PC-9 (cell line): ENCODE measurements at places on chromosomes 5 and 9. TPM values are rescaled to one million over a fixed set of nuclear protein-coding genes. Genes with fewer than 3 reads are reported as not detected.

DNA sequence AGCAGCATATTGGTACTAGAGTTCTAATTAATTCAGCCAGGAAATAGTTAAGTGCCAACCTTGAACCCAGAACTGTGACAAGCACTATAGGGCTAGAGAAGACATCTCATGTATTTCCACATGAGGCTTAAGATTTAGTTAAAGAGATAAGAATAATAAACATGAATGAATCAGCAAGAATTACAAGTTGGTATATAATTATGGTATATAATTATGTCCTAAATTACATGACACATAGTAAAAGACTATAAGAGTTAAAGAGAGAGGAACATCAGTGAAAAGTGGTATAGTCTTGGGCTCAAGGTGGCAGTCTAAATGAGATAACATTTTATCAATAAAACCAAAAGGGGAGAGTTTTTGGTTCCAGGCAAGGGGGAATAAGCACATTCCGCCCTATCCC lies 223.1 kb upstream of the NFIL3 start:
- no peak overlapping the region for H3K4me3 ChIP-seq
- H3K4me1 ChIP-seq = no peaks in the 10 kb centered on the region
- H3K27ac ChIP-seq = no peak overlapping the region
- H3K27me3 ChIP-seq = no peaks in the 10 kb centered on the region

DNA sequence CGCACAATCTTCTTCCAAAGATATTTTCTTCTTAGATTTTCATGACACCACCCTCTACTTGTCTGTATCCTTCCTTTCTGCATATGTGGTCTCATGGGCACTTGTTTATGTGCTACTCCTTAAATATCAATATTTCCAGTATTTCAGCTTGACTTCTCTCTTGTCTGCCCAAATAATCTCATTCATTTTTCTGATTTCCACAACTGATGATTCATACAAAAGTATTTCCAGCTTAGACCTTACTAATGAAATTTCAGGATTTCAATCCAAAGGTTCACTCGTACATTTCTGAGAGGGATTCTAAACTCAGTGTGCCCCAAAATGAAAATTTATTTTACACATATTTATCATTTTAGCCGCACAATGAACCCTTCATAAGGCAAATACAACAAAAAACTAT lies 928.9 kb upstream of the C9orf72 start:
- no peaks in the 10 kb centered on the region for H3K4me1 ChIP-seq
- H3K27ac ChIP-seq = no peak overlapping the region
- H3K36me3 ChIP-seq = no peaks in the 10 kb centered on the region

Gene ZNF483
- total RNA-seq = 7.0 and 7.3 TPM in 2 replicates

DNA sequence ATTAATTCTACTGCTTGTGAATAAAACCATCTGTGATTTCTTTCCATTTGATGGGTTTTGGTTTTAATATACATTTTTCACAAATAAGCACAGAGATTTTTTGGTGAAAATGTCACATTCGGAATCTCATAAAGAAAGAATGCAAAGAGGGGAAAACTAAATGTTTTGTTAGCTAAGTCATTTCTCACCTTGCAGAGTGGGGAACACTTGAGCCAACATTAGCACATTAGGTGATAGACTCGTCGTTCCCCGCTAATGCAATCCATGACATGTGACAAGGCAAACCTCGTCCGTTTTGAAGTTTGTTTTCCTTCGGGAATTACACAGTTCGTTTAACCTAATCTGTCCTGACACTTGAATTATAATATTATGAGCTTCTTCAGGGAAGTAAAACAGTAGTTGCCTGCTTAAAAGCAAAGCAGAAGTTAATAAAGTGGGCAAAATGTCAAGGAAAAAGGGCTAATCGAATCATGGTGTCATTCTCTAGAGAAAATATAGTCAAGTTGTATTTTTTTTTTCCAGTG lies 95.8 kb upstream of the LMX1B start:
- H3K4me3 ChIP-seq = no peak overlapping the region
- DNase-seq = no peak
- no peaks in the 10 kb centered on the region for H3K4me1 ChIP-seq
- no peaks in the 10 kb centered on the region for H3K36me3 ChIP-seq
- H3K27ac ChIP-seq = no peak overlapping the region

DNA sequence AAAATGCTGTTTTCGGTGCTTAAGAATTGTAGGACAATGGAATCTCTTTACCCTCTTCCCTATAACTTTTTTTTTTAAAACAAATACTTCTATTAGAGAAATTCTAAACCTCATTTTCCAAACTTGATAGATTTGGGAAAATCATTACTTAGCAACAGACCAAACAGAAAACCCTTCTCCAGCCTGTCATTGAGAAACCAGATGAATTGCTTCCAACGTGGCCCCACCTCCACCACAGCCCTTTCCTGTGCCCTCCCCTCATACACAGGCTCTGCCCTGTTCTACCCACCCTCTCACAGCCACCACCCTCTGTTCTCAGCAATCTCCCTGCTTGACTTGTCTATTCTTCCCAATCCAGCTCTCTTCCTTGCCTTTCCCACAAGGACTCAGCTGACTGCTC lies 221.2 kb downstream of the DMRT2 start:
- H3K36me3 ChIP-seq = no peaks in the 10 kb centered on the region
- no peak overlapping the region for H3K27ac ChIP-seq
- DNase-seq = no peak
- no peaks in the 10 kb centered on the region for H3K27me3 ChIP-seq
- no peaks in the 10 kb centered on the region for H3K4me1 ChIP-seq
- H3K4me3 ChIP-seq = no peak overlapping the region

DNA sequence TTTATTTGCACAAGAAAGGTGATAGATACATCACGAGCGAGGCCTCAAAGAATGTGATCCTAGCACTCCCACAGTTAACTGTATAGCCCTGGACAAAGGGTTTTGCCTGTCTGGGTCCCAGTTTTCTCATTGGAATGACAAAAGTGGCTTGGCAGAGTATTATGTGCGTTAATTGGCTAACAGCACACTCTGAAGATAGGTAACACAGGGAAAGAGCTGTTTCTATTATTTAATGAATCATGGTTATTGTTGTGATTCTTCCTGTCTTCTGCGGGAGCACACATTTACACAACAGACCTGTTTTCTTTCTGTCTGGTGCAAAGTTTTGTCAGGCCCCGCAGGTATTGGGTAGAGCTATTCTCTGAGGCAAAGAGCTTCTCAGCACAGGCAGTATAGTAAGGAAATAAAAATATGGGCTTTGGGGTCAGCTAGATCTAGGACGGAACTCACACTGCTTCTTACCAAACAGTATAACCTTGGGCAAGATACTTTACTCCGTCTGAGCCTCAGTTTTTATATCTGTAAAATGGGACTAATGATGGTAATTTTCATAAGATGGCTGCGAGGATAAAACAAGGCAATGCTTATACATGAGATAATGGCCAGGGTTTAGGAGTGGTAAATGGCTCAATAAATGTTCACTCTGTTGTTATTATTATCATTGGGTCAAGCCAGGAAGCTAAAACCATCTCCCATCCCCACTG lies 78.9 kb downstream of the PLAC8L1 start:
- DNase-seq = no peak
- H3K27me3 ChIP-seq = no peaks in the 10 kb centered on the region
- peaks cover 26% of the 10 kb centered on the region for H3K4me1 ChIP-seq
- H3K4me3 ChIP-seq = no peak overlapping the region
- H3K27ac ChIP-seq = peak overlapping the region; percentile 79
